Foreskin keratinocyte (primary cell): ENCODE measurements at places on chromosomes 1 and 21. TPM values are rescaled to one million over a fixed set of nuclear protein-coding genes. Genes with fewer than 3 reads are reported as not detected.

Gene CRNN
- total RNA-seq, result not detected in 2 replicates

Gene ANGPTL7
- total RNA-seq, result not detected in 2 replicates

Gene RBP7
- total RNA-seq, result 3.6 and 6.7 TPM in 2 replicates

Gene MROH9
- total RNA-seq, result not detected in 2 replicates

Gene DDOST
- 239 and 240 TPM in 2 replicates for total RNA-seq

Gene DCST1
- total RNA-seq, result not detected in 2 replicates

Gene LTN1
- 22.3 and 24.3 TPM in 2 replicates for total RNA-seq
